ENCODE measurements at places on chromosomes 11 and 22.

- H3K4me3 ChIP-seq, result no peak overlapping the region
- no peaks in the 10 kb centered on the region for H3K27me3 ChIP-seq
- H3K36me3 ChIP-seq, result peaks cover 78% of the 10 kb centered on the region
- no peak for DNase-seq
- H3K27ac ChIP-seq, result no peak overlapping the region
Observed at GRCh38 chr22:27857443-27857842, 55.9 kb upstream of the MN1 start.

DNA sequence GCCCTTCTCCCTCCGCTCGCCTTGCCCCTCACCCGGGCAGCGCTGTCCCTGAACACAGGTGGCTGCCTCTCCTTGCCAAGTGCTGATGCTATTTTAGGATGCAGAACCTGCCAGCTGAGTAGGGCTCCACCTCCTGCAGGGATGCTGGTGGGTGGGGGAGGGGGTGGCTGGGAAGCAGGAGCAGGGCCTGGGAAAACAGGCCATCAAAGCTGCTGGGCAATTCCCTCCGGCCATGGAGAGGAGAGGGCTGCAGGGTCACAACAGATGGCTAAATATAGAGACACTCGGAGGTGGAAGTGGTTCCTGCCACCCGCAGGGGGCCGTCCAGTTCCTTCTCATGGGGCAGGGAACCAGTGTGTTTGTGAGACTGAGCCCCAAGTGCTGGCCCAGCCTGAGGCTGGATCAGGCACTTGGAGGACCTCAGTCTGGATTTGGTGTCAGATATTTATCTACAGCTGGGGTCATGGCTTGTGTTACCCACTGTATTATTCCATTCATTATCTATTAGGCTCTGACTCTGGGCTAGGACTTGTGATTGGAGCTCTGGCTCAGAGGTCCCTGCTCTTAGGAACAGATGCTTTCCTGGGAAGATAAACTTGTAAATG lies 59.6 kb downstream of the LRRC32 start:
- H3K36me3 ChIP-seq, result no peaks in the 10 kb centered on the region
- peaks cover 9% of the 10 kb centered on the region for H3K4me1 ChIP-seq
- H3K27ac ChIP-seq, result no peak overlapping the region
- no peak for DNase-seq

- H3K36me3 ChIP-seq, result no peaks in the 10 kb centered on the region
- no peaks in the 10 kb centered on the region for H3K27me3 ChIP-seq
- peaks cover 35% of the 10 kb centered on the region for H3K4me1 ChIP-seq
- DNase-seq, result no peak
- no peak overlapping the region for H3K27ac ChIP-seq
Observed at GRCh38 chr11:57214494-57214893, 22.6 kb downstream of the APLNR start.

- no peaks in the 10 kb centered on the region for H3K27me3 ChIP-seq
- H3K4me3 ChIP-seq, result no peak overlapping the region
- H3K4me1 ChIP-seq, result no peaks in the 10 kb centered on the region
- no peak overlapping the region for H3K27ac ChIP-seq
- H3K36me3 ChIP-seq, result no peaks in the 10 kb centered on the region
- no peak for DNase-seq
Observed at GRCh38 chr11:104522123-104522522, 358.2 kb upstream of the PDGFD start.

GRCh38 chr11:25981998-25982397 lies 349.9 kb upstream of the ANO3 start:
- H3K4me3 ChIP-seq, result no peak overlapping the region
- no peaks in the 10 kb centered on the region for H3K36me3 ChIP-seq
- no peaks in the 10 kb centered on the region for H3K4me1 ChIP-seq

GRCh38 chr11:83671289-83671688 lies 385.1 kb upstream of the CCDC90B start:
- H3K27me3 ChIP-seq, result no peaks in the 10 kb centered on the region
- no peaks in the 10 kb centered on the region for H3K36me3 ChIP-seq
- no peak for DNase-seq
- H3K27ac ChIP-seq, result no peak overlapping the region

- no peaks in the 10 kb centered on the region for H3K36me3 ChIP-seq
- no peak for DNase-seq
- no peaks in the 10 kb centered on the region for H3K4me1 ChIP-seq
- H3K27me3 ChIP-seq, result peaks cover 7% of the 10 kb centered on the region
- no peak overlapping the region for H3K27ac ChIP-seq
- H3K4me3 ChIP-seq, result no peak overlapping the region
Observed at GRCh38 chr22:43560651-43561050, 148.8 kb downstream of the MPPED1 start.

GRCh38 chr11:109130910-109131309 lies 291.1 kb upstream of the C11orf87 start:
- no peaks in the 10 kb centered on the region for H3K36me3 ChIP-seq
- H3K27ac ChIP-seq, result no peak overlapping the region
- no peaks in the 10 kb centered on the region for H3K4me1 ChIP-seq
- no peak overlapping the region for H3K4me3 ChIP-seq
- H3K27me3 ChIP-seq, result no peaks in the 10 kb centered on the region

DNA sequence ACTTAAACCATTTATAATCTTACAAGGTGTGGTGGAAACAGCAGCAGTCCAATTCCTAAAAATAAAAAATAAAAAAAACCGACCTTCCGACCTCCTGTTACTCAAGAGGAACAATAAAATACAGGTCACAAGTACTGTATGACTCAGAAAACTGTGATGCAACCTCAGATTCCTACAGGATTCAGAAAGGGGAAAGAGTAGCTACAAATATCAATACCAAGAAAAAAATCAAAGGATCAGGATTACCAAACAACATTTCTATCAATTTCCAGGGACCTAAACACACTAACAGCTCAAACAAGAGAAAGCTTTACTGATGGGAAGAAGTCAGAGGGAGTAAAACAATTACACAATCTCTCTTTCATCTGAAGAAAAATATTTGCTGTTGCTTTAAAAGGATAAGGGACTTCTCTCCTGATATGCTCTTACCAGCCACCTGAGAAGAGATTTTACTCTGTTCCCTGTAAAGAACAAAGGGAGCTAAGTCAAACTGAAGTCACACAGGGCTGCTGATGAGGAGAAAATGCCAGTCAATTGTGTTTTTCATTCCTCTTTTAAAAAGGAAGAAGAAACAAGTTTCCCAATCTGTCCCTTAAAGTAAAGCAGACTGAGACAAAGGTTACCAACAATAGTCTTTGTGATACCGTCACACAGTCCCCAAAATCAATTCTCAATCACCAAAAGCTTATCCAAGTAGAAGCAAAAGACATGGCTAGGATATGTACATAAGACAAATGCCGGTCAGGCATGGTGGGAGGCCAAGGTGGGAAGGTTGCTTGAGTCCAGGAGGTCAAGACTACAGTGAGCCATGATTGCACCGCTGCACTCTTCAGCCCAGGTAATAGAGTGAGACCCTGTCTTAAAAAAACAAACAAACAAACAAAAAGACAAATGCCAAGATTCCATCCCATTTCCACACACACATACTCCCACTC lies 39.3 kb downstream of the AMBRA1 start:
- H3K4me3 ChIP-seq, result no peak overlapping the region
- DNase-seq, result no peak
- no peaks in the 10 kb centered on the region for H3K36me3 ChIP-seq
- H3K27ac ChIP-seq, result peak overlapping the region; percentile 67
- H3K27me3 ChIP-seq, result no peaks in the 10 kb centered on the region

DNA sequence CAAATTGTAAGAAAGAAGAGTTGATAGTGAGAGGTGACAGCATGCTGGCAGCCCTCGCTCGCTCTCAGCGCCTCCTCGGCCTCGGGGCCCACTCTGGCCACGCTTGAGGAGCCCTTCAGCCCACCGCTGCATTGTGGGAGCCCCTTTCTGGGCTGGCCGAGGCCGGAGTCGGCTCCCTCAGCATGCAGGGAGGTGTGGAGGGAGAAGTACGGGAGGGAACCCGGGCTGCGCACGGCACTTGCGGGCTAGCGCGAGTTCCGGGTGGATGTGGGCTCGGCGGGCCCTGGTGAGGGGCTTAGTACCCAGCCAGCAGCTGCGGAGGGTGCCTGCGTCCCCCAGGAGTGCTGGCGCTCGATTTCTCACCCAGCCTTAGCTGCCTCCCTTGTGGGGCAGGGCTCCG lies 539.7 kb upstream of the CCDC179 start:
- no peak overlapping the region for H3K4me3 ChIP-seq
- H3K27me3 ChIP-seq, result no peaks in the 10 kb centered on the region
- peak; percentile 61 for DNase-seq
- no peaks in the 10 kb centered on the region for H3K4me1 ChIP-seq

Measured in upper lobe of right lung (tissue), 1 donor.